Activated CD4-positive, CD25-positive, alpha-beta regulatory T cell treated with anti-CD3 and anti-CD28 coated beads, Interleukin-2, amount 50 U/mL, for 24 hours (primary cell): ENCODE measurements at places on chromosomes 3 and 15.

- no peak for ATAC-seq
Measured at GRCh38 chr15:58201516-58201915, 63.3 kb downstream of the AQP9 start.

- no peak for ATAC-seq
Measured at GRCh38 chr15:47817969-47818548, 100.8 kb downstream of the SEMA6D start.

- no peak for ATAC-seq
Measured at GRCh38 chr3:58858126-58858525, 191.6 kb upstream of the FAM3D start.

DNA sequence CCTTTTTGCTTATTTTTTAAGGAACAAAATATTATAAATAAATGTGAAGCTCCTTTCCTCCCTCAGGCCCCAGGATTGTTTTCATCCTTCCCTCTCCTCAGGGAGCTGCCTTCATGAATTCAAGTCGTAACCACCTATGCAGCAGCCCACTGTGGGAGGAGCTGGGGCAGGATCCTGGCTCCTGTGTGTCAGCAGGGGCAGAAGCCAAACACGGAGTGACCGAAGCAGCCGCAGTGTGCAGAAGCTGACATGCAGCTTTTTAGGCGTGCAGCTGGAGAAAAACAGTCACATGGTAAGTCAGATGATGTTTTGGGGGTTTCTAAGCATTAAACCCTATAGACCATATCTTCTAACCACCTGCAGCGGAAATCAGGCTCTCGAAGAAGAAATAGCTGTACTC is 231.3 kb downstream of the OCA2 start:
- ATAC-seq = no peak

DNA sequence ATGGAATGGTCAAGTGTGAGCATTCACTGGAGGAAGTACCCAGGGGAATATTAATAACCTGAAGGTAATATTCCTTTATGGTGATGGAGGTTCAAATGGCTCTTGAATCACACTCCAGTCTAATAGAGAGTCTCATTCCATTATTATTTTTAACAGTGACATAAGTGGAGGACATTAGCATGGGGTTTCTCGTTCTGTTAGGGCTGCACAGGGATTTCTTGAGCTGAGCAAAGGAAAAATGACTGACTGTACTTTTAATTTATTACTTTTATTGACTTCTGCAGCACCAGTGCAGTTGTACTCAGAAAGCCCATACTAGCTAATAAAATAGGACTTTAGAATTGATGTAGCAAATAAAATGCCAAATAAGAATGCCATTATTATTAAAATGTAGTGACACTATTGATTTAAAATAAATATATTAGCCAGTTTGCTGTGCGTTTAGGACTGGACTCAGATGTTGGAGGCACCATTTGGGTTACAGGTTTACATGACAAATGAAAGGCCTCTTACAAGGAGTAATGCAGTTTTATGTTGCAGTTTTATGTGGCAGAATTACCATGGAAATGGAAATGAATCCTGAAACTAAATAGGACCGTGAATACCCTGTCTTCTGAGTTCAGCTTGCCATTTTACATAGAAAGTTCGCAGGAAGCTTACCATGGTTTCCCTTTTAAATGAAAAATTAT is 705.1 kb upstream of the GRM7 start:
- ATAC-seq = no peak

DNA sequence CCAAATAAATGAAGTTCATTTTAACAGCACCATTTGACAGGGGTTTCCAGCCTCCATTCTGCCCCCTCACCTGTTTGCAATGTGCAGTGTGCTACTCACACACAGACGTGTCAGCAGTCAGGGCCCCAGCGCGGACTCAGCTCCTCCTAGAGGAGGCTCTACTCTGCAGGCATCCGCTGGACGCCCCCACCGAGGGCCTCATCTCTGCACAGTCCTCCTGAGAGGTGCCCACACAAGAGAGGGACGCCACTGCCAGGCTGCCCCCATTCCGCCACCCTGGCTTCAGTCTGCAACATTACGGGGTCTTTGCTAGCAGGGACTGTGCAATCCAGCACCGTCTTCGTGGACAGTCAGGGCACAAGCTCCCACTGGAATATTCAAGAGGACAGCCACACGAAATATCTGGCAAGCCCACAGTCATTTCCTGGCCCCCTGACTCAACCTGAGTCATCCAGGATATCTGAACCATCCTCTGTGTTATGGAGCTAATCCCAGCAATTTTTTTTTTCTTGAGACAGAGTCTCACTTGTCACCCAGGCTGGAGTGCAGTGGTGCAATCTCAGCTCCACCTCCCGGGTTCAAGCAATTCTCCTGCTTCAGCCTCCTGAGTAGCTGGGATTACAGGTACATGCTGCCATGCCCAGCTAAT is 255.0 kb downstream of the OCA2 start:
- no peak for ATAC-seq

DNA sequence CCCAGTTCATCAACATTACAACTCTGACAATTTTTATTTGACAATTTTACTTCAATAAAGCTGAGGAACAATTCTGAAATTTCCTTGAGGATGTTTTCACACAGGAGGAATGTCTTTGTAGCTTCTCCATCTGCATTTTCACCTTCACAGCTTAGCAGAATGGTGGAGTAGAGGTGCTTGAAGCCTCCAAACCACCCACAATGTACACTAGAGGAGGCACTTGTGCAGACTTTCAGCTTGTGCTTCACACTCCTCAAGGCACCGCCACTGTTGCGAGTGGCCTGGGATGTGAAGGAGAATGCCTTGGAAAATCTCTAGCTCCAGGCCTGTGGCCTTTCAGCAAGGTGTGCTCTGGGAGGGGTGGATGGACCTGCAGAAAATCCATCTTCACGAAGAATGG is 181.9 kb downstream of the EPHB1 start:
- no peak for ATAC-seq
